ENCODE measurements at places on chromosomes 1 and 21.

DNA sequence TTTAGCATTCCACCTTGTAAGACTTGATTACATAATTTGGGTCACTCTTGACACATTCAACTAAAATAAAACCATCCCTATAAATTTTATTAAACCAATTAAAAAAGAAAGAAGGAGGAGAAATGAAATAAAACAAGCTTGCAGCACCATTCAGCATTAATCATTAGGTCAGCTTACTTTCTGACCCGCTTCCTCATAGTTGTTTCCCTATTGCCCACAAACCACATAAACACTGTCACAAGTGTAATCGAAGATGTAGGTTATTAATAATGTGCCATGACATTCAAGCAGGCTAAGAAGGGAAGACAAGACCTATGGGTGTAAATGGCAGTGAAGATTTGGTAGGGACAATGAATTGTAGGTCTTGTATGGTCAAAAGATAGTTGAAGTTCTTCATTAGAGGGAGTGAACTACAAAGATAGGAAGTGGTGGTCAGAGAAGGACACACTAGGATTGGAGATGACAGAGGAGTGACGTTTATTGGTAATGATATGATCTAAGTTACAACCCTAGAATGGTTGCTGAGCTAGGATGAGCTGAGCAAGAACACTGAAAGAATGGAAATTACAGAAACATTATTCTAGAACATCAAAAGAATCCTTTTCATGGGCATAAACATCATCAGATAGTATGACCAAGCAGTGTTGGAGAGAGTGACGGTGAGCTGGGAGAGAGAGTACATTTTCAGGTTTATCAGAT lies 231.5 kb downstream of the KCNT2 start:
- DNase-seq, result no peak

- no peak for DNase-seq
Observed at GRCh38 chr21:21547368-21547953, 549.3 kb downstream of the NCAM2 start.

GRCh38 chr1:231966983-231967382 lies 340.4 kb downstream of the DISC1 start:
- no peak for DNase-seq

DNA sequence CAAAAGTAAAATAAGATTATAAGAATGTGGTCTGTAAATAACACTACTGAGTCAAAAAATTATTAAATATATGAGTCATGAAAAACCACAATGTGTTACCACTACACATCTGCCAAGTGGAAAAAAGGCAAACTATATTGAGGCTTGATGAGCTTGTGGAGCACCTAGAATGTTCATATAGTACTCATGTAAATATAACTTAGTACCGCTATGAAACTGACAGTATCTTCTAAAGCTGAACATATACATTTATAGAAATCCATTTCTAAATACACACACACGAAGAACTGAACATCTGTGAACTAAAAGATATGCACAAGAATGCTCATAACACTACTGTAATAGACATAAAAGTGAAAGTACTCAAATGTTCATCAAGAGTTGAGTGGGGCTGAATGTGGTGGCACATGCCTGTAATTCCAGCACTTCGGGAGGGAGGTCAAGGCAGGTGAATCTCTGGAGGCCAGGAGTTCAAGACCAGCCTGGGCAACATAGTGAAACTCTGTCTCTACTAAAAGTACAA lies 18.5 kb upstream of the GBP3 start:
- no peak for DNase-seq

- no peak for DNase-seq
Observed at GRCh38 chr1:226738421-226738994, 574 bp downstream of the ITPKB start.

DNA sequence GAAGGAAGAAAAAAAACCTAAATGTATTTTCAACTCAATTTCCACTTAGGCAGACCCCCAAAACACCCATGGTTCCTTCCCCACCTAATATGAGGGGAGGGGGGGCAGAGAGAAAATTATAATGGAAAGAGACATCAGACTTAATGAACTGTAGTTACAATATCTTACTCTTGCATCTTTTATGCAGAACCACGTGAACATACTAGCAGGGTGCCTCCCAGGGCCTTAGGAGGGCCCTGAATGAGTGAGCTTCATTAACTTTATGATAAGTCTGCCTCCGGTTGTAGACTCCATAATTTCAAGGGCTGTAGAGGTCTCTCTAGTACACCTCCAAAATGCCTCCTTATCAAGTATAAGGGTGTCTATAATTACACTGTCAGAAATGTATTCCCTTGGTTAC lies 11.3 kb upstream of the KIRREL1 start:
- no peak for DNase-seq

DNA sequence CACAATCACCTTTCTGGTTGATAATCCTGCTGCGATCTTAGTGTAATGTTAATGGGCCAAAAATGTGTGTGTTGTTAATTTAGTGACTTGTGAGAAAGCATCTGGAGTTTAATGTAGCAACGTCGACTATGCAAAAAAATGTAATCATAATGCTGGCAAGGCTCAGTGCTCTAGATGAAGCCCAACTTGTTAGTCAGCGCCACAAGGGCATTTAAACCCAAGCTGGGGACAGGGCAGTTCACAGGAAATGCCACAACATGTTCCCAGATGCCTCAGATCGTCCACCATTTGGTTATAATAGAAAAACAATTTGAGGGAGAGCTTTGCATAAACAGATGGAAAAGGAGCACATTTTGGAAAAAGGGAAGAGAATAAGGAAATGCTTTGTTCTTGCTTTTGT lies 585.4 kb upstream of the PLXNA2 start:
- no peak for DNase-seq

DNA sequence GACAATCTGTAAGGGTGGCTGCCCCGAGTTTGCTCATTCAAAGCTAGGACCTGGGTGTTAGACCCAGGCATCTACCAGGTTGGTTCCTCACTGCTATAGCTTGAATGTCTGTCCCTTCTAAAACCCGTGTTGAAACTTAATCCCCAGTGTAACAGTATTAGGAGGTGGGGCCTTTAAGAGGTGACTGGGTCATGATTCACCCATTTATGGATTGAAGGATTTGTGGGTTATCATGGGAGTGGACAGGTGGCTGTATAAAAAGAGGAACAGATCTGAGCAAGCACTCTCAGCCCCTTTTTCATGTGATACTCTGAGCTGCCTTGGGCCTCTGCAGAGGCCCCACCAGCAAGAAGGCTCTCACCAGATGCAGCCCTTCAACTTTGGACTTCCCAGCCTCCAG lies 29.4 kb downstream of the PSMG1 start:
- no peak for DNase-seq

DNA sequence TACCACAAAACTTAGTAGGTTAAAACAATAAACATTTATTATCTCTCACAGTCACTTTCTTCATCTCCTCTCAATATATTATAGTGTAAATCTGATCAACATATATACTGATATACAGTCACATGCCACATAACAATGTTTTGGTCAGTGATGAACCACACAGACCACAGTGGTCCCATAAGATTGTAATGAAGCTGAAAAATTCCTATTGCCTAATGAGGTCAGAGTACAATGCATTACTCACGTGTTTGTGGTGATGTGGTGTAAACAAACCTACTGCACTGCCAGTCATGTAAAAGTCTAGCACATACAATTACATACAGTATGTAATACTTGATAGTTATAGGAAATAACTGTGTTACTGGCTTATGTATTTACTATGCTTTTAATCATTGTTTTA lies 30.1 kb downstream of the OLFML3 start:
- no peak for DNase-seq

- no peak for DNase-seq
Observed at GRCh38 chr1:198933515-198934222, 294.8 kb downstream of the PTPRC start.

DNA sequence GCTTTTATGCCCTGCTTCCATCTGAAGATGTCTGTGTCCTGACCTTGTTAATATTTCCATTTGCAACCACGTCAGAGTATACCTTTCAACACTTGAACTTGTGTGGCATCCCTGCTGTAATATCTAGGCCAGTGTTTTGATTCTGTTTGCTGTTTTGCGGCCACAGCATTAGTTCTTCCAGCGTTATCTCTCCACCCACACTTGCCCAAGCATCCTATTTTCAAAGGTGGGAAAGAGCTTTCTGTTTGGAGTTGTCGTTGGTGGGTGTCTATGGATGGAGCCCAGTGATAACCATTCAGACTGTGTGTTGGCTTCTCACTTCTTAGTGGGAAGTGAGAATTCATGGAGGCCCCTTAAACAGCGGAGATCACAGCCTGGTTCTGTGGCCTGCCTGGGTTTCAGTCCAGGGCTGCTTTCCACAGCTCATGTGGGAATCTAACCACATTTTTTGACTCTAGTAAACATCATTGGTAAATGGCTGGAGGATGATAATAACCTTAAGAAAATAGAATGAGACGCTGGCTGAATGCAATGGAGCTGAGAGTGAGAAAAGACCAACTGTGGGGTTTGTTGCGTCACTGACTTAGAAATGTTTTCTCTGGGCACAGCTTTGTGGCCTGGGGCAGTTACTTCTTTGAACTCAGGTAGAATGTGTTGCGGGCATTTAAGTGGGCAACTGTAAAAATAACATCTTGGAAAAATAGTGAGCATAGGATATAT lies 7.6 kb downstream of the TENT5C start:
- DNase-seq, result no peak

DNA sequence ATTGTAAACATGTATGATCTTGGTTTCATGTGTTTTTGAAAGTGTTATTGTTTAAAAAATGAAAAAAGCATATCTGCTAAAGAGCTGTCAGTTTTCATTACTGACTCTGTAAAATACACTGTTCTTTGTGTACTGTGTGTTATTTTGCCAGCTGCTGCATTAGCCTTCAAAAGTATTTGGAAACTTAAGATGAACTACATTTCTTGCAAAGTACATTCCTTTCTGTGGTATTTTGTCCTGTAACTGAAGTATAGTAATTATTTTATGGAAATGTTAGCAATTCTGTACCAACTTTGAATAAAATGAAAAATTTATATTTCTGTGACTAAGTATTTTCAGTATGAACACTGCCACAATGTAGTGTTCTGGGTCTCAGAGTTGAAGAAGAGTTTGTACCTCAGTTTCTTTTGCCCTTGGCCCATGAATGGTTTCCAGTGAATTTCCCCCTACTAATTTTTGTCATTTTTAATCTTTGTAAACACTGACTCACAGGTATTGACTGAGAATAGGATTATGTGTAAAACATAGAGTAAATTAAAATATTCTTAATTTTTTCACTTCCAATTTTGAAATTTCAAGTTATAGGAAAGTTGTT lies 32.7 kb downstream of the MRPS6 start:
- no peak for DNase-seq

- DNase-seq, result no peak
Observed at GRCh38 chr21:24204641-24205040, 1402.6 kb downstream of the MRPL39 start.

GRCh38 chr1:162548170-162548569 lies 13.4 kb upstream of the UAP1 start:
- no peak for DNase-seq

DNA sequence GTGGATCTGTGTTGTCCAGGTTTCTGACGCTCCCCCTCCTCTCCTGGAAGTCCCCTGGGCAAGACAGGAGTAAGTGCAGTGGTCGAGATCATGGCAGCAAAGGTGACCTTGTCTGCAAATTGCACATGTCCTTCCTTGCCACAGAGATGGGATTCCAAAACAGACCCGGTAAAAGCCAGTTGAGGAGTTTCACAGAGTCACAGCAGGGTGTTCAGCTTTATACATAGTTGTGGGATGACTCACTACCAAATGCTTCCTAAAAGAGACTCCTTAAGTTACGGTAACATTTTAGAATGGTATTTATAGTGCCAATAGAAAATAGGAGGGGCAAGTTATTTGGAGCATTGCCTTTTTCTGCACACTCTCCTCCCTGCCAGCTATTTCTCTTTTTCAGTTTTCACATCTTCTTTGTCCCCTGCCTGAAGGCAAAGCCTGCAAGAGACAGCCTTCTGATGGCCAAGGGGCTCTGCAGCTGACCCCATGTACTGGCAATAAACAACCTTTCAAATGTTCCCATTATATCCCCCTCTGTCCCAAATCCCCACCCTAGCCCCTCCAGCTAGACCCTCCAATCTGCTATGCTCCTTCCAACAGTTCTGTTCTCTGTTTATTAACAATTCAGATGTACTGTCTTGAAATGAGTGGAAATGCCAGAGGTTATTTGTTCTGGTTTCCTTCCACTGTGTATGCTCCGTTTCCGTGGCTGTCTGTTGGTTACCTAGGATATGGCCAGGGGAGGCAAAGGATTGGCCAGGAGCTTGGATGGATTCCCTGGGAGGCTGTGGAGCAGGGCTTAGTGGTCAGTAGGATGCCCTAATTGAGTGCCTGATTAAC lies 115.0 kb downstream of the TGFB2 start:
- DNase-seq, result no peak

DNA sequence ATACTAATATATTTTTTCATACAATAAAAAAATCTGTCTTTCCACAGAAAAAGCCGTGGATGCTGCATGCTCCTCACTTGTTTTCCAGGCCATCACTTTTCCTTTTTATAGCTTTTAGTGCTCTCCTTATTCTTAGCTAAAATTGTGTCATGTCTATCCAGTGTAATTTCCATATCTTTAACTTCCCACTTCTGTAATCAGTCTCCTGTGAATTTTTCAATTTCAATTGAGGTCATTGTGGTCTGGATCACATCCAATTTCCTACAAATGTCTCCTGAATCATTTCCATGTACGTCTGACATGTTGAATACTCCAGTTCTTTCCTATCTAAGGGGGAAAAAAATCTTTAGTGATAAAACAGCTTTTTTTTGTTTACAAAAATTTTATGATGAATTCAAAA lies 838.2 kb upstream of the B3GALT2 start:
- no peak for DNase-seq

DNA sequence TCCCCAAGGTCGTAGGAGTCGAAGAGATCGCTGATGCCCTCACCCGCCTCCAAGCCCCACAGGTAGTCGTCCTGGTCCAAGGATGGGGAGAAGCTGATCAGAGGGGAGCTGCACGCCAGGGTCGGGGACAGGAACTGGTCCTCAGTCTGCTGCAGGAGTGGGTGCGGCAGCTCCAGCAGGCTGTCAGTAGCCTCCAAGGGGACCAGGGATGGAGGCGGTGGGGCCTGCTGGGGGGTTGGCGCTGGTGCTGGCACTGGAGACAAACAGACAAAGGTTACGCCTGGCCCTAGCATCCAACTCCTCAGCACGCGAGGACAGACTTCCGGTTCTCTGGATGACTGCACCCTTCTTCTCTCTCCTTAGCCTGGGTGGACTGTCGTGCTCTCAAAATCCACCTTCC lies 21.1 kb downstream of the E2F2 start:
- DNase-seq, result no peak

GRCh38 chr21:45876381-45877170 lies 105.0 kb upstream of the COL6A1 start:
- no peak for DNase-seq

DNA sequence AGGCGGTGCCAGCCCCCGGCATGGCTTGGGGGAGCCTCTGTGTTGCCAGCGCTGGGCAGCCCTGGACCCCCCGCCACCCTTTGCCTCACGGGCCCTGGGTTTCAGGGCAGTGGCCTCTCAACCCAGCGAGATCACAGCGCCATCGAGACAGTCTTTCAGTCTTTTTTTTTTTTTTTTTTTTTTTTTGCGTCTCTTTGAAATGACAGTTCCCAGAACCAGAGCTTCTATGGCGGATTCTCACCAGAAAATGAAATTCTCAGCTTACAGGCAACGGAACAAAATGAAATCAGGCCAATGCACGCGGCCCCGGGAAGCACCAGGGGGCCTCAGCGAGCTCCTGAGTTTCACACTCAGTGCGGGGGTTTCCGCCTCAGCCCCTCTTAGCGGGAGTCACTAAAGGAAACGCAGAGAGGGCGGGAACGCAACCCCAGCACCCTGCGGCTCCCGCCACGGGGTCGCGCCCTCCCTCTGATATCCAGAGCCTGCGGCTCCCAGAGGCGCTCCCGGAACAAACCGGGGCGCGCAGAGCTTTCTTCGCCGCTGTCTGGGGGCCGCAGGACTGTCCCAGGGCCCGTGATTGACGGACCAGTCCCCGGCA lies 8.0 kb upstream of the COL6A1 start:
- DNase-seq, result no peak

All from cortex of kidney (tissue), 1 donor.